ENCODE measurements at places on chromosomes 5 and 9.

DNA sequence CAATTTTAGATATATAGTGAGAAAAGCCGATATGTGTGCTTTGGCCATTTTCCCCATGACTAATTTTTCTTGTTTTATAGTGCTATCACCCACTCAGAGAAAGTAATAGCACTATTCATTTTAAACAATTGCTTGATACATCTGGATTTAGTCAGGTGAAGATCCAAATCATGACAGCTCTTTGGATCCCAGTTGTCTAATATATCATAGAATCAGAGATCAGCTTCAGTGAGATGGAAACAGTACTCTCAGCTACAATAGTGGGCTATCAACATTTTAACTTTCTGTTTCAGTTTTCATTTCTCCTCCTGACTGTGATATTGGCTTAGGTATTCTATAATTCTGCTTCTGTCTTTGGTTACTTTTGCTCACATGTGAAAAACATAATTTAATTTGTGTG, 38.7 kb downstream of the VCAN start:
- no peak for DNase-seq

- DNase-seq: no peak
These were observed 20.6 kb upstream of the NIM1K start for GRCh38 chr5:43171451-43171850.

- DNase-seq: no peak
These were observed 9.7 kb downstream of the OMD start for GRCh38 chr9:92414566-92414965.

- peak; percentile 47 for DNase-seq
These were observed 1.0 kb downstream of the ADAMTS19 start for GRCh38 chr5:129460936-129461710.

DNA sequence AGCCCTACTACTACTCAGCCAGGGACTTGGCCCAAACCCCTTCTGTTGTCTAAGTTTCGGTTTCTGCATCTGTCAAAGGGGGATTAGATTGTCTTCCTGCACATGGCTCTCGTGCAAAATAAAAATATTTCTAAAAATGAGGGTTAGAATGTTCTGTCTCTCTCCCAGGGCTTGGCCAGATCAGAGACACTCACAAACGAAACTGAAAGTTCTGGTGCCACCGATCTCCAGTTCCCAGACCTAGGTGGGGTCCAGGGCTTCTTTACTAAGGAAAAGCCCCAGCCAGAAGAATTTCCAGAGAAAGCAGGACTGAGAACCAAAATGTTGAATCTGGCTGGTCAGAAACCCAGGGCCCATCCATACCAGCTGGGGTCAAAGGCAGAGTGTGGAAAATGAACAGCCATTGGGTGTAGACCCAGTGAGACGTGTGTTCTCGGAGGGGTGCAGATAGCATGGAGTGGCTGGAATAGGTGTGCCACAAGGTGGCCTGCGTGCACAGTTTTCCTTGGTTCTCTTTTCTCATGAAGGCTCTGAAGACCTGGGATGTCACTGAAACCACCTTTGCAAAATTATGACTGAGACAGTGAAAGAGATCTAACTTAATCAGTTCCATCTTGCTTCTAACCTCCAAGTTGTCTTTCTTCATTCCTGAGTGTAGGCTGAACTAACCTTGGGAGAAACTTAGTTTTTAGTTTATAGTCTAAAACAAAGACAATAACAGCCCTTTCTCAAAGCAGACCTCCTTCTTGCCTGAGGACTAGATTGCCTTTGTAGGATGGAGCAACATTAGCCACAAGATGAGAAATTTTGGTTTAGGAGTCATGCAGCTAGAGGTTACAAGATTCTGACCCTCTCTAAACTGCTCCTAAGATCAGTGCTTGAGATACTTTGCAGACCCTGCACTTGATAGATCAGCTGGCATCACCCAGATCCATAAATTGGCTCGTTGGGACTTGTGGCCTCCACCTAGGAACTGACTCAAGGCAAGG, 2.3 kb upstream of the SLC23A1 start:
- no peak for DNase-seq

GRCh38 chr5:94702729-94703128, 84.3 kb downstream of the SLF1 start:
- no peak for DNase-seq

- DNase-seq: no peak
These were observed 29.9 kb downstream of the SKP1 start for GRCh38 chr5:134146651-134147518.

DNA sequence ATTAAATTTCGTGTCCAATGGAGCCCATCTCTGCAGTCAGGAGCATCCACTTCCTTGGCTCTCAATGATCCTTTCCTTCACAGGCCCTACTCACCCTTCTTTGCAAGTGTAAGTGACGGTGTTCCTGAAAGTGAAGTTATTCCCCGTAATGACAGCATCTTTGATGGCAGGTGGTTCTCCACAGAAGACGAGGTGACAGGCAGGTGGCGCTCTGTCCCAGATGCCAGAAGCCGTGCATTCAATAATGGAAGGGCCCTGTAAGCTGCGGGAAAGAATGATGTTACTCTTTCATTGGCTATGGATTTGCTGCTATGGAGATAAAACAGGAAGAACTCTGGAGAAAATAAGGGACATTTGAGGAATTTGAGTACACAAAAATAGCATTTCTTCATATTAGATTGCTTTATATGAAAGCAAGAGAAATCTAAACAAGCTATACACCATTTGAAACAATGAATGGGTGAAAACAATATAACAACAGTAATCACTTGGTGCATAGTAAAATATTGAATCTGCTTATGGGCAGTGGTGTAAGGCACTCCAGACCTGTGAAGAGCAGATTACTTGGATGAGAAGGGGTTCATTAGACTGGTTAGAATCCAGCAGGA, 89.9 kb upstream of the TXNDC8 start:
- DNase-seq: peak; percentile 45

GRCh38 chr5:68875351-68875750, 218.5 kb upstream of the SLC30A5 start:
- DNase-seq: no peak

GRCh38 chr5:141121985-141122384, 367 bp downstream of the PCDHB4 start:
- DNase-seq: no peak

GRCh38 chr5:85030316-85031084, 645.8 kb upstream of the EDIL3 start:
- DNase-seq: no peak

- DNase-seq: no peak
These were observed 13.6 kb upstream of the S100Z start for GRCh38 chr5:76836181-76836580.

- DNase-seq: no peak
These were observed 271.0 kb downstream of the FSTL4 start for GRCh38 chr5:133341296-133341695.

DNA sequence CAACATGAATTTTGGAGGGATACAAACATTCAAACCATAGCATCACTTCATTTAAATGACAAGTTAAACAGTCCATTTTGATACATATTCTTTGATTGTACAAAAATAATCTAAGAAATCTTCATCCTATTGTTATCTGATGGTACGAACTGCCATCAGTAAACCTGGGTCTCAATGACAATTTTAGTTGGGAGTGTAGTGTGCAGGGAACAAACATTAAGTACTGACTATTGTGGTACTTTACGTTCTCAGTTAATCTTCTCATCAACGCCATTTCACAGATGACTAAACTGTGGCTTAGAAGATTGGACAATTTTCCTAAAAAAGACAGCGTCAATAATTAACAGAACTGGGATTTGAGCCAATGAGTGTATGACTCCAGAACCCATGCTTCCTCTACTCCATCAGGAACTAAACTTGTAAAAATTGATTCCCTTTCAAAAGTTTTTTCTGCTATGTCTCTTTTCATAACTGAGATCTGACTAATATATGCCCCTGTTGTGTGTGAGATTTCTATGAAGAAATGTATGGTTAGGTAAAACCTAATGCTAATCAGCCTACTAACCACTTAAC, 21.1 kb downstream of the TNPO1 start:
- DNase-seq: no peak

DNA sequence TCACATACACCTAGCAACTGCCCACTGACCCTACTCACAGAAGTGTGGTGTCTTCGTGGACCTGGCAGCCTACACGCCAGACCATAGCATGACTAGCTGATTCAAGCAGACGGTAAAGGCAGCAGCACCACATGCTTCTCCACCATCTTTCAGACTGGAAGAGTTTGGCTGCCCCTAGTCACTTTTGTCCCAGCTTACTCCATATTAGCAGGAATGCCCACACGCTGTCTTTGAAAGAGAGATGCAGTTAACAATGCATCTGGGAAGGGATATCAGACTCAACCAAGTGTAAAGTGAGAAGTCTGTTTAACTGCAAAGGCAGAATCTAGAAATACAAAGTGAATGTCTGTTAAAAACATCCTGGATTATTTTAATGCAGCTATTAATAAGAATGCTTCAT, 177.2 kb upstream of the GNA14 start:
- DNase-seq: no peak

DNA sequence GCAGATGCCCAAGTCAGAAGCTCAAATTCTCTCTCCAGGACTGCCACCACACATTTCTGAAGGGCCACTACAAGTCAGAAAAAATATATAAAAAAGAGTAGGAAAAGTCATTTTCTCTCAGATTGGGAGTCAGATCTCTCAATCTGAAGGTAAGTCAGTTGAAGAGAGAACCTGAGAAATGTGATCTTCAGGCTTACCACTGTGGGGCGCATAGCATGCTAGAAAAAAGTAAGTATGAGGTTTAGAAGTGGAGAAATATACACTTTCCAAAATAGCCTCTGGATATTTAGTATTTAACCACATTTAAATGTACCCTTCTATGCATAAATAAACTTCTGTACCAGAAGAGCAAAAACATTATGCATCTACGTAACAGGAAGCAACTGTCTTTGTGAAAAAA, 800.7 kb upstream of the CTNND2 start:
- DNase-seq: no peak

DNA sequence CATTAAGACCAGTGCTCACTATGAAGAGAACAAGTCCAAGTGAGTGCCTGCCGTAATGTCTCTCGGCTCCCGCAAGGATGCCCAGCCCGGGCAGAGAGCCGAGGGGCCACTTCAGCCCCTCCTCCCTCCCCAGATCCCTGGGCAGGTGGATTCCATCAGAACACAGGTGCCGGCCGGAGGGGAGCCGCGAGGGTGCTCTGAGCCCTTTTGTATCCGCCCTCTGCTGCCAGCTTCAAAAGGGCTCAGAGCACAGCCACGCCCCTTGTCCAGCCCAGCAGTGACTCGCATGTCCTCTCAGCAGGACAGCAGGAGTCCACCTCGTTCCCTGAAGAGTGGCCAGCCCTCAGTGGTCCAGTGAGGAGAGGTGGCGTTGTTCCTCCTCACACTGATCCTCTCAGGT, 43.9 kb downstream of the CYFIP2 start:
- DNase-seq: no peak

DNA sequence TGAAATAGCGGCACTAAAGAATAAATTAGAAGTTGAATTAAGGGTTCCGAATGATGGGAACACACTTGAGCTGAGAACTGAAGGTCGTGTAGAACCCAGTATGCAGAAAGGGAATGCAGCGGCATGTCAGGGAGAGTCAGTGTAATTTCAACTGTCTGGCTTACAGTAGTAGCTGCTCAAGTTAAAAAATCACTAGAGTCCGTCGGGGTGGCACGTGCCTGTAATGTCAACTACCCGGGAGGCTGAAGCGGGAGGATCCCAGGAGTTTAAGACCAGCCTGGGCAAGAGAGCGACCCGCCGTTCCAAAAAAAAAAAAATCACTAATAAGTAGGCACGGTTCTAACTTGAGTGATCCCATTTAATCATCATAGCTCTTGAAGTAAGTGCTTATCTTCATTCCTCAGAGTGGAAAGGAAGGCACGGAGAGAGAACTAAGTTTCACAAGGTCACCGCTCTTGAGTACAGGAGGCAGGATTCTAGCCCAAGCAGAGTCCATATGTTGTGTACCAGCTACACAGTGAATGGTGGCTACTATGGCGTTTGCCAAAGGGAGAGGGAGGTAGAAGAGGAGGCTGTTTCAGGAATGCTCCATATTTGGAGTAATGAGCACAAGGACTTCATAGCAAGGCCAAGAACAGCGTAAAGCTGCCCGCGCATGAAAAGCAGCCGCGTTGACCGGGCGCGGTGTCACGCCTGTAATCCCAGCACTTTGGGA, 831 bp downstream of the RMRP start:
- DNase-seq: no peak

GRCh38 chr5:109903061-109903460, 213.3 kb downstream of the MAN2A1 start:
- DNase-seq: no peak

DNA sequence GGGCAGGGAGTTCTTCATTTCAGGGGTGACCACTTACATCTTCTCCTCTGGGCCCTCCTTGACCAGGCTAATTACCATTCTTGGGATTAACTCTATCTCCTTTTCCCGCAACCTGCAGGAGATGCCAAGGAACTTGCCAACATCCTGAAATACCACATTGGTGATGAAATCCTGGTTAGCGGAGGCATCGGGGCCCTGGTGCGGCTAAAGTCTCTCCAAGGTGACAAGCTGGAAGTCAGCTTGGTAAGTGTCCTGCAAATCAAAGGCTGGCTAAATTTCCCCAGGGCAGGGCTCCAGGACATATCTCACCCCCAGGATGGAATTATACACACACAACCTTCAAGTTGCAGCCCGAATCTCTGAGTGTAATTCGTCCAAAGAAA, 30.2 kb downstream of the TGFBI start:
- DNase-seq: no peak

All from mesothelial cell of epicardium (in vitro differentiated cells).